Thyroid gland (tissue), 4 donors: ENCODE measurements at places on chromosomes 2 and 18.

DNA sequence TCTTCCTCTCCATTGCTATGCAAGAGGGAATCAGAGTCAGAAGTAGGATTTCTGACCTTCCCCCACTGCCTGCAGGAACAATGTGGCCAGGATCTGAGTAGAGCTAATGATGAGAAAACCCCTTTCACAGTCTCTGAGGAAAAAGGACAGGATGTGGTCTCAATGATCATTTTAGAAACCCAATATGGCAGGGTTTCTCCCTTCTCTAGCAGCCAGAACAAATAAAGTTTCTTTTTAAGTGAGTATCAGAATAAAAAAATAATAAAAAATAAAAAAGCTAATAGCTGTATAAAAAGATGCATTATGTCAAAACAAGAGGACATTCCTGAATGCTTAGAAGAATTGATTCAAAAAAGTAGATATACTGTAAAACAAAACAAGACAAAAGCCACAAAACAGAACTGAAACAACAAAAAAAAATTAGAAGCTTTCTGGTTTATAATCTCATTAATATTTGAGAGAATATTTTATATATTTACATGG is 1124.9 kb upstream of the ZEB2 start:
- DNase-seq, result no peak

DNA sequence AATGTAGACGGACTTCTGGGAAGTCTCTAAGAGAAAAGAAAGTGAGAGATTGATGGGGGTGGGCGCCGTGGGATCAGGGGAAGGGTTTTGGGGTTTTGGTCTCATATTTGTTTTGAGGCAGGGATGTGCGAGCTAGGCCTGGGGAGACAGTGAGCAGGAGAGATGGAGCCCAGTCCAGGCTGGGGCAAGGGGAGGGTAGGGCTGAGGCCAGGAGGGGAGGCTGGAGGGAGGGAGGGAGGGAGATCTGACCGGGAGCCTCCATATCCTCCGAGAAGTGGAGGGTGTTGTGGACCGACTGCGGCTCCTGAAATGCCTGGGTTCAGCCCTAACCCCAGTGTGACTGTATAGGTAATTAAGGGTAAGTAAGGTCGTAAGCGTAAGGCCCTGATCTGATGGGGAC is 72.8 kb upstream of the ODC1 start:
- no peak for DNase-seq

DNA sequence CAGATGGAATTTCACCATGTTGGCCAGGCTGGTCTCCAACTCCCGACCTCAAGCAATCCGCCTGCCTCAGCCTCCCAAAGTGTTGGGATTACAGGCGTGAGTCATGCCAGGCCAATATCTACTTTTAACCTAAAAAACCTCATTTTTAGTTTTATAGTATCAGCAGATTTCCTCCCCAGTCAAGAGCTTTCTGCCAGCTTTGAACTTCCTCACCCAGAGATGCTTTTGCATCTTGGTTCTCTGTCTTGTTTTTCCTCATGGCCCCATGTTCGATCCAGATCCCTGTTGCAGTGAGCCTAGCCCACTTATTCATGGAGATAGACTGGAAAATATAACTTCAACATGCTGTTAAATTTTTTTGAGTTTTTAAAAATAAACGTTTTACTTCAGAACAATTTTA is 33.1 kb upstream of the CFAP36 start:
- DNase-seq, result no peak

DNA sequence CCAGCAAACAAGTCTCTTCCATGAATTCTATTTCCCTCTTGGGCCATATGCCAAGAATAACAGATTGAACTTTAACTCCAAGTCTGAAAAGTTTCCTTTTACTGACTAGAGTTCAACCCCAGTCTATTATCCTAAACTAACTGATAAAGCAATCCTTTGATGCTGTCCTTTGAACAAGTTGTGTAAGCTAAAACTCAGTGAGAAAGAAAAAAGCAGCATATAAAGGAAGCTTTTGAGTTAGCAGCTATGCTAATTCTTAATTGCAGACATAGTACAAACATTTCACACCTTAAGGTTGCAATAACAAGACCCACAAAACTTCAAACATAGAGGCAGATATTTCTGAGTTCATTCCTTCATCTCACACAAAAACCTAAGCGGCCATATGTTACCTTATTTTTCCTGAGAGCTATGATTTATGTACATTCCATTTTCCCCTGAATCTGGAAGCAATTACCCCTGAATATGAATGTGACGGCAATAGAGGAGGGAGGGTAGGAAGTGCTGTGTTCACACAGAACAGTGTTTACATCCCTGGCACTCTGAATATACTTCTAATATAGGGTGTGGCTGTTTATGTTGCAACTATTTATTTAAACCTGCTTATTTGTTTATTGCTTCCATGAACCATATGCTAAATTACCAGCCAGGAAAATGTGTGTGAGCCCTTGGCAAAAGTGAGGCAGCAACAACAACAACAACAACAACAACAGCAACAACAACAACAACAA is 180.6 kb downstream of the IRS1 start:
- no peak for DNase-seq

GRCh38 chr18:50813353-50813752 is 6.5 kb downstream of the MRO start:
- DNase-seq, result no peak

DNA sequence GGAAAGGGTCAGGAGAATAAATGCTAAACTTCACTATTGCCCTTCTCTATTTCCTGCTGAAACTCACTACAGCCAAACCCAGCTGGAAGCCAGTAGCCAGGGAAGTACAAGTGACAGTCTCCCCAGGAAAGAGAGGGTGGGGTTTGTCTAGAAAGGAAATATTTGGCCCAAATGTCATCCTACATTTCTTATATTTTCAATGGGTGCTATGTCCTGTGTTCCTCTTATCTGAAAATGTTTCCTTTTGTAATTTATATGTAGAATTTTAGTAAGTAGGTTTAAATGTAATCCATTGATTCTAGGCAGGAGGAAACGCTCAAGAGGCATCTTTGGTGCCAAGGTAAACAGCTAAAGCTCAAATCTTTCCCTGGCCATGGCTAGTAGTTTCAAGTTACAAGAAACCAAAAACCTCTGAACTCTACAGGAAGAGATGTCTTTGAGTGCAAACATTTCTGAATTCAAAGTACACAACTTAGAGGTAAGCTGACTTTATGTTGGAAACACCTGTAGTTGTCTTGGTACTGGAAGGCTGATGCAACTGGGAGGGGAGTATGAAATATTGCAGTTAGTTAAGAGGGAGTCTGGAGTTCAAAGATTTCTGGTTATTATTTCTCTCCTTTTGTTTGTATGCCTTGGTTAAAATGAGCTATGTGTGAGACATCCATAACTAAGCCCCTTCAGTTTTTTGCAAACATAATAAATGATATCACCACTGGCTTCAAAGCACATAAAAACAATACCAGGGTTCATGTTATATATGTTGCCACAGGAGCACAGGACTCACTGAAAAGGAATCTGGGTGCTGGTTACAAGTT is 356.1 kb upstream of the ZC3H15 start:
- no peak for DNase-seq

DNA sequence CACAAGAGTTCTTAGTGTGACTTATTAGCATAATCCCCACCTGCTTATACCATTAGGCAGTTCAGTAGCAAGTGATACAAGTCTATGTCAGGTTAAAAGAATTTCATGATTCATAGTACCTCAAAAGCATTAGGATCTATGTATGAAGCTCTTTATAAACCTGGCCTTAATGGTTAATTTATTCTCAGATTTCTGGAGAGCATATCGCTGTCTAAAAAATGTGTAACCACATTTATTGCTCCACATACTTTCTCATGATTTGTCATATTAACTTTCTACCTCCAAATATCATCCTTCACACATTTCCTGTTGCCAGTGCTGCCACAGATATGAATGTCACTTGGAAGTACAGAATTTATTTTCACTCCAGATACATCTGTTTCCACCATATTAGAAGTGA is 332.8 kb upstream of the MAP2 start:
- DNase-seq, result no peak

GRCh38 chr2:60633615-60634014 is 80.2 kb upstream of the BCL11A start:
- no peak for DNase-seq

- DNase-seq, result no peak
Measured at GRCh38 chr2:170145191-170145590, 32.8 kb upstream of the MYO3B start.

- no peak for DNase-seq
Measured at GRCh38 chr2:232901736-232902578, 31.9 kb downstream of the SNORC start.
